ENCODE measurements at places on chromosomes 5 and 9.
A peak's percentile ranks its signal among the peaks of the same experiment; 100 is the strongest.

- no peak for DNase-seq
Observed at GRCh38 chr9:8655071-8655470, 855.5 kb upstream of the DMAC1 start.

DNA sequence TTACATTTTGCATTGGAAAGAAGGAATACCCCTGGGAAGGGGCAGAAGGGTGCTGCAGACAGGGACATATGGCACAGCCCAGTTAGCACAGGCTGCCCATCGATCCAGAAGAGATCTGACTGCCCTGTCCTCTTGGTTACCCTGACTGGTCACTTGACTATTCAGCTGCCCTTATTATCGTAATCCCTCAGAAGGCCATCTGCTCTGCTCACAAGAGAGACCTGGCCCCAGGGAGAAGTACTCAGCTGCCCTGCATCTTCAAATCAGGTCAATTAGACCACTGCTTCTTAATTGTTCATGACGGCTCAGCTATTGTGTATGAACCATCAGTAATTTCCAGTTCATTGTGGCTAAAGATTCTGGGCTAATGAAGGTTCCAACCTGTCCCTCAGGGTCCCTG lies 345.0 kb downstream of the TLE1 start:
- no peak for DNase-seq

DNA sequence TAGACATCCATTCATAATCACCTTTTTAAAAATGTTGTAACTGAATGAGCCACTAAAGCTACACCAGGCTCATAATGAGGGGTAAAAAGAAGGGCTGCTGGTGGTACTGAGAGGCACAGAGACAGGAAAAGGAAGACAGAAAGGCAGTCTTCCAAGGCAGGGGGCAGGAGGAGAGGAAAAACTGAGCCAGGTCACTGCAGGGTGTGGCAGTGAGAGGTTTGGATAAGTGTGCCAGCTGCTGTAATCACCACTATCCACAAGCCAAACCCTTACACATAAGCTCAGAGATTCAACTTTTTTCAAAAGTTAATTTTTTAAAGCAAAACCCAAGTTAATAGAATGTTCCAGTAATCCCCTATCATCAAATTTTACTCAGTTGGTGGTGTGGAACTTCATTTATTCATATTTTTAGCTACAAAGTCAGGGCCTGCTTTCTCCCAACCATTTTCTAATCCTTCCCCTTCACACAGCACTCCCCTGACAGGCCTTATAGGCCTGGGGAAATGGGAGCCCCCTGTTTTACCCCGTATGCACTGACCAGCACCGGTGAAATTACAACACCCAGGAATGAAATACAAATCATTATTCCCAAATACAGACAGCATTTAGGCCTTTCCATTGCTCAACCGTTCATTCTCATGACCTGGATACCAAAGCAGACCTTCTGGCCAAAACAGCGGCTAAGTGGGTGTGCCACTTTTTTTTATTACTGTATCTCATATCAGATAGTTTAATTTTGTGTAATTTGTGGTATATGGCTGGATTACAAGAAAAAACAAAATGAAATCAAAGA lies 76.3 kb downstream of the EFNA5 start:
- DNase-seq: no peak

DNA sequence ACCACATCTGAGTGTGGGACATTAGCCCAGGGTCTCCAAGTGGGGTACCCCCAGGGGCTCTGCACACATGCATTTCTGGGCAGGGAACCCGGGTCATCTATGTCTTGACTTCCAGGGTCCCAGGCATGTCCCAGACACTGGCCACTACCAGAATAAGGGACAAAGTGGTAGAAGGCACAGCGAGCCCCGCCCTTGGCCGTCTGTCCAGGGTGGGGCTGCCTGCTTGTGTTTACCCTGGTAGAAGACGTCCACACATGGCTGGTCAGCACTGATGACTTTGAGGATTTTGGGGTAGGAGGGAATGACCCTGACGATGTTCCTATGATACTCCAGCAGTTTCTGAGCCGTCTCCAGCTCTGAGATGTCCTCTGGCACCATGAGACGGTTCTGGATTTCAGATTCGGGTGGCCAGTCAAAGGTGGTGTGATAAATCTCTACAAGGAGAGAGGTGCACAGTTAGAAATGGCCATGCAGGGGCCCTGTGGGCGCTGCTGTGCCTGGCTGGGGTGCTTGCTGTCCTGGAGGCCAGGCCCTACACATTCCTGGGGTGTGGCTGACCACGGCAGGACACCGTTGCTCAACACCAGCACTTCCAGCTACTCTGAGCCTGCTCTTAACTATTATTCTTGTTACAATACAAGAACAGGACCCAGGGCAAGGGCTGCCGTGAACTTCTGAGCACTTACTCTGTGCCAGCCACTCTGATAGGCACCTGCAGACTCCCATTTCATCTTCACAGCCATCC lies 51.3 kb downstream of the AK8 start:
- DNase-seq: no peak

GRCh38 chr5:72194846-72195245 lies 87.6 kb downstream of the MAP1B start:
- DNase-seq: no peak

DNA sequence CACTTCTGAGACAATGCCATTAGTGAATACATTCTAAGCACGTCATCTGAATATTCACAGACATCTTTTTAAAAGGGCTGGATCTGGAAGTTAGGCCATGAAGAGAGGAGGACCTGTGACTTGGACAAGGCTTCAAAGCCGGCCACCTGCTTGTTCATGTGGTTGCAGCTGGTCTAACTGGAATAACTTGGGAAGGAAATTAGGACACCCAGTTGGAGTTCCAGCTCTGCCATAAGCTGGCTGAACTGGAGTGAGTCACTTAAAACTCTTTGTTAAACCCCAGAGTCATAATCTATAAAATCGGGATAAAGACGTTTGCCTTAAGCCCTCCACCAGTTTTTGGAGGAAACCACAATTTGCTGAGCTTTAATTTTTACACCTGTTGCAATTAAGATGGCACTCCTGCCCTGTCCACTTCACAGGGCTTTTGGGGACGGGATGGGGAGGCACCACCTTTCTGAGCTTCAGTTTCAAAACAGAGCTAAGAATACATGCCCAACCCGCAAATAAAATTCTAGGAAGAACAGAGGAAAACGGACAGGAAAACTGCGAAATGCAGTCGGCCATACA lies 536 bp upstream of the STX17 start:
- no peak for DNase-seq

- no peak for DNase-seq
Observed at GRCh38 chr5:78795757-78796156, 147.2 kb upstream of the LHFPL2 start.

- no peak for DNase-seq
Observed at GRCh38 chr9:134171316-134172197, 7.2 kb upstream of the RNU6ATAC start.

DNA sequence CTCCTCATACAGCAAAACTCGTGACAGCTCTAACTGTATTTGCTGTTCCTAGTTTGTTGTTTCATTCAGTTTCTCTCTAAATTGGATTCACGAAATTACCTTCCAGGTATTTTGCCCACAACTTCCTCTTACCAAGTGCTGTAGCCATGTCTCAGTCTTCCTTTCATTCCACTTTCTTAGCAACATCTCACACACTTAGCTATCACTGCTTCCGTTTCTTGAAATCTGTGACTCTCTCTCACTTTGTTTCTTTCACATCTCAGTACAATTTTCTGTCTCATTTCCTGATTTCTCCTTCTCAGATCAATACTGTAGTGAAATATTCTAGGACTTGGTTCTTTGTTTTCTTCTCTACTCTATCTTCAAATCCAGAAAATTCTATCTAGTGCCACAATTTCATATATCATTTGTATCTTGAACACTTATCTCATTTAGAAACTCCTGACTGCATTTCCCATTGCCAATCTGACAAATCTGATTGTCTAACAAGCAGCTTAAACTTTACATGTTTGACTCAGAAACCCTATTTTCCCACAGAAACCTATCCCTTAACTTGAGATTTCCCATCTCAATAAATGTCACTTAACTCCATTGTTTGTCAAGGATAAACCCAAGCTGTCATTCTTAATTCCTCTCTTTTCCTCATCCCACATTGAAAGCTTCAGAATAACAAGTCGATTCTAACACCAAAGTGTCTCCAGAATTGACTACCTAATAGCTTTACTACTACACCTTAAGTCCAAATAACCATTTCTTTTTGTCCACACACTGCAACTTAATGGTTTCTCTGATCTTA lies 303.1 kb downstream of the CDH12 start:
- DNase-seq: no peak

DNA sequence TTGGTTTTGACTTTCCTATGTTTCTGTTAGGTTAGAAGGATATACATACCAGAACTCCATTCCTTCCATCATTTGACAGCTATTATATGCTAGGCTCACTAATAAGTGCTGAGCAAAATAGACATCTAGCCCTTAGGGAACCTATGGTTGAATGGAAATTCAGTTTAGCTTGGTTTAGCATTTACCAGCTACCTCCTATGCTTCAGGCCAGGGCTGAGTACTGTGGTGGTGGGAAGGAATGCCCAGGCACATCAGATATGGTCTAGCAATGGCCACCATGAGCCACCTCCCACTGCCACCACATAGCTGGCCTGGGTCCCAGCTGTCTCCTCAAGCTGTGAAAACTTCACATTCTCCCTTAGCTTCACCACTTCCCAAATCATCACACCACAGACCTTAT lies 89.4 kb downstream of the SPOCK1 start:
- no peak for DNase-seq

GRCh38 chr5:148913985-148914431 lies 87.6 kb downstream of the ADRB2 start:
- DNase-seq: no peak

DNA sequence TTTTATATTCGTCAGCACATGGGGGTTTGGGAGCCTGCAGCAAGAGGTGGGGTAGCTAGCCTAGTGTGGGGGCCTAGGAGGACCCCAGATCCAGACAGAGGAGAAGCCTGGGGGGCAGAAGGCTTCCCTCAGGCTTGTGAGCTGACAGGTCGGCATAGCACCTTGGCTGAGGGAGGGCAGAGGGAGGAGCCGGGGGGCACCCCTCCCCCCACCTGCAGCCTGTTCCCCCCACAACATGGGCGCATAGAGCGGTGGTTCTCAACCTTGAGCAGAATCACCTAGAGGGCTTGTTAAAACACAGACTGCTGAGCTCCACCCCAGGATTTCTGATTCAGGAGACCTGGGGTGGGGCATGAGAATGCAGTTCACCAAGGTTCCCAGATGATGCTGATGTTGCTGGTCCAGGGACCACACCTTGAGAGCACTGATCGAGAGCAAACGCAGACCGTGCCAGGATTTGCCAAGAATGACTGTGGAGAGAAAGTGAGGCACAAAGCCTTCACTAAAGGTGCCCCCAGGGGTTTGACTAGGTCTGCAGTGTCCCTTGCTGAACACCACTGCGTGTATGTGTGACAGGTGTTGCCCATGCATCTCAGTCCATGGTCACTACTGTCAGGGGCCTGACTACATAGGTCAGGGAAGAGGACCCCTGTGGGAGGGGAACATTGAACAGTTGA lies 163.3 kb downstream of the MACROH2A1 start:
- DNase-seq: no peak

GRCh38 chr9:125463926-125464325 lies 202.3 kb downstream of the GAPVD1 start:
- DNase-seq: no peak

- DNase-seq: no peak
Observed at GRCh38 chr5:139895647-139896046, 100.0 kb downstream of the PSD2 start.

DNA sequence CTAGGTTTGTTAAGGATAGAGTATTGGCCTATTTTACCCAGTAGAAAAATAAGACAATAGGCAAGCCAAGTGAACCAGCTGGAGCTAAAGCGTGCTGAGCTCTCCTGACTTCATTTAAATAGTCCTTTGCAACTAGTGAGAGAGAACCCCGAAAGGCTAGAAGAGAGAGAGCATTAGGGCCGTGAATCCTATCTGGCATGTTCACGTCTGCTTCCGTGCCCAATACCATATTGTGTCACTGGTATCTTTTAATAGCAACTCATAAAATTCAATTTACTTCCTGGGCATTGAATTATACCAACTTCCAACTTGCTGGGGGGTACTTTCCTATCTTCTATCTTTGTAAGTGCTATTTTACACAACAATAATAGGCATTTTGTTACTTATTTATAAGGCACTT lies 13.8 kb downstream of the DNAJC18 start:
- no peak for DNase-seq

GRCh38 chr9:73327149-73327548 lies 175.5 kb downstream of the ANXA1 start:
- no peak for DNase-seq

DNA sequence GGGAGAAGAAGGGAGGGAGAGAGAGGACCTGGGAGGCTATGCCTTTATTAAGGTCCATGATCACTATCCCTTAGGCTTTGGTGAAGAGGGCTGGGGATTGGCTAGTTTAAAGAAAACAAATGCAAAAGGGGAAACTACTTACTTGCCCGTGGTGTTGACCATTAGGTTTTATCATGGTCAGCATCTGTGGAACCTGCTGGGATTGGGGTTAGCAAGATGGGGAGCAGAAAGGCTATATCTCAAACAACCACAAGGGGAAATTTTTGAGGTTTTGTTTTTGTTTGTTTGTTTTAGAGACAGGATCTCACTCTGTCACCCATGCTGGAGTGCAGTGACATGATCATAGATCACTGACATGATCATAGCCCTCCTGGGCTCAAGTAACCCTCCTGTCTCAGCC lies 9.0 kb upstream of the RAD23B start:
- DNase-seq: no peak

GRCh38 chr5:178077751-178078150 lies 35.6 kb upstream of the N4BP3 start:
- DNase-seq: peak; percentile 30

- no peak for DNase-seq
Observed at GRCh38 chr5:11524188-11524587, 380.1 kb downstream of the CTNND2 start.

GRCh38 chr5:7869474-7870136 lies 657 bp downstream of the MTRR start:
- DNase-seq: no peak

DNA sequence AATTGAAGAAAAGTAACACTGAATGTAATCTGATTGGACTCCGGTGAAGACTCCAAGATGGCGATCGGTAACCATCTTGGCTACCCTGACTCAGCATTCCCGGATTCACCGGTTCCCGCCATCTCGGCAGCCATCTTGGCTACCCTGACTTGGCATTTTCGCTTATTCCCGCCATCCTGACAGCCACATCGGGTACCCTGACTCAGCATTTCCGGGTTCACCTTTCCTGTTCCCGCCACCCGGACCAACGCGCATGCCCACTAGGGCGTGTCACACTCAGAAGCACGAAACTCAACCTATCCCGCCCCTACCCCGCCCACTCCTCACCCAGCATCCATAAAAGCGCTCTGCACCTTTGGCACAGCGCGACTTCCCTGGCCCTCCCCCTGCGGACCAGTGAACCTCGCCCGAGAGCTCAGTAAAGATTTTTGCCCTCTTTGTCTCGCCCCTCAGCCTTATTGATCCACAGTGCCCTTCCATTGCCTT lies 17.2 kb downstream of the SPTLC1 start:
- DNase-seq: peak; percentile 94

Measured in WTC11 (cell line).